ENCODE measurements at places on chromosomes 1 and 21.

GRCh38 chr1:30663596-30664091, 59.7 kb downstream of the MATN1 start:
- no peak for DNase-seq

- DNase-seq: no peak
These were observed 8.2 kb downstream of the ADGRB2 start for GRCh38 chr1:31755850-31756492.

GRCh38 chr1:65939191-65939590, 146.5 kb downstream of the PDE4B start:
- no peak for DNase-seq

DNA sequence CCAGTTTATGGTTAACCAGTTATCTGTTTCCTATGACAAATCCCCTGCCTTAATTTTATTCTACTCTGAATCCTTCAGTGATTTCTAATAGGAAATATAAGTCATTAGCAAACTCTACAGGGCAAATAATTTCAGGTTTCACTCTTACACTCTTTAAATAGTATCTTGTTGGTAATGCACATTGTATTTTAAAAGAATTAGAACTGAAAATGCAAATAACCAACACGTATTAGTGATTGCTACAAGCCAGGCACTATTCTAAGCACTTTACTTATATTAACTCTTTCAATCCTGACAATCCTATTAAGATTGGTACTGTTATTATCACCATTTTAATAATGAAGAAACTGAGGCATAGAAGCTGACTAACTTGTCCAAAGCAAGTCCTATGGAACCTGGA, 48.3 kb upstream of the LHX8 start:
- DNase-seq: no peak

GRCh38 chr1:96981181-96981580, 259.6 kb downstream of the PTBP2 start:
- no peak for DNase-seq

DNA sequence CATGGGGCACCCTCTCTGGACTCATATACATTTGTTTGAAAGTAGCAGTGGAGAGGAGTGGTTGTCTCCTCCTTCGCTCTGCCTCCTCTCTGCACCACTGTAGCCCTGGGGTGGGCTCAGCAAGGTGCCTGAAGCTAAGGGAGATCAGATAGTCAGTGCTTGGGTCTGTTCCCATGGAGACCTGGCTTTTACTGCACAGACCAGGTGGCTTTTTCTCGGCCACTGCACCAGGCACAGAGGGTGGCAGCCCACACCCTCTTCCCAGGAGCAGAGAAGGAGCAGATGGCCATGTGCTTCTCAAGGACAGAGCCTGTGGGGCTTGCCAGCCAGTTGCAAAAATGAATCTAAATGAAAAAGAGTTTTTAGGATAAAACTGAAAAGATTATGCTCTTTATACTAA, 123.4 kb upstream of the KCNK1 start:
- DNase-seq: no peak

DNA sequence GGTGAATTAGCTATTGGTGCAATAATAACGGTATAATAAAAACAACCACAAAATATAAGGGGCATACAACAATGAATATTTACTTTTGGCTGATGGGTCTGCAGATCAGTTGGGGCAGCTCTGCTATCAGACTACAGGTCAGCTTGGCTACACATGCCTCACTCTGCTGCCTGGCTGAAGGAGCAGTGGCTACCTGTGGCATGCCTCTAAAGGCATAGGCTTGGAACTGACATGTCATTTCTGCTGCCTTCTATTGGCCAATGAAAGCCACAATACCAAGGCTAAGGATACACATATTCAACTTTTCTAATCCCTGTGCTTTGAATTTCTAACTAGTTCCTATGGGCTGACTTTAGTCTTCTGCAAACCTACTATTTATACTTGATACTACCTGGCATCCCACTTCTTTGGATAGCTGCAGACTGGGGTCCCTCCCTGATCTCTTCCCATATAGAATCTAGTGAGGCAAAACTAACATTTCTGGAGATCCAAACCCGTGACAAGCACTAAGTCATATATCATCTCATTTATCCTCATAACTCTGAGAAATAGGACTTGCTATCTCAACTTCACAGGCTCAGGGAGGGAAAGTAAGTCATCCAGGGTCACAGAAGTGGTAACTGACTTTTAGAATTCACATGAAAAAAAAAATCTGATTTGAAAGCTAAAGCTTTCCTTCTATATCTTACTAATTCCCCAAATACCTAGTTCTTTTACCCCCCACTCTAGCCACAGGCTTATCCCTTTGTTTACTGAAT, 19.2 kb upstream of the SYDE2 start:
- no peak for DNase-seq
